ENCODE measurements at places on chromosomes 11 and 22. TPM values are rescaled to one million over a fixed set of nuclear protein-coding genes. Genes with fewer than 3 reads are reported as not detected.

DNA sequence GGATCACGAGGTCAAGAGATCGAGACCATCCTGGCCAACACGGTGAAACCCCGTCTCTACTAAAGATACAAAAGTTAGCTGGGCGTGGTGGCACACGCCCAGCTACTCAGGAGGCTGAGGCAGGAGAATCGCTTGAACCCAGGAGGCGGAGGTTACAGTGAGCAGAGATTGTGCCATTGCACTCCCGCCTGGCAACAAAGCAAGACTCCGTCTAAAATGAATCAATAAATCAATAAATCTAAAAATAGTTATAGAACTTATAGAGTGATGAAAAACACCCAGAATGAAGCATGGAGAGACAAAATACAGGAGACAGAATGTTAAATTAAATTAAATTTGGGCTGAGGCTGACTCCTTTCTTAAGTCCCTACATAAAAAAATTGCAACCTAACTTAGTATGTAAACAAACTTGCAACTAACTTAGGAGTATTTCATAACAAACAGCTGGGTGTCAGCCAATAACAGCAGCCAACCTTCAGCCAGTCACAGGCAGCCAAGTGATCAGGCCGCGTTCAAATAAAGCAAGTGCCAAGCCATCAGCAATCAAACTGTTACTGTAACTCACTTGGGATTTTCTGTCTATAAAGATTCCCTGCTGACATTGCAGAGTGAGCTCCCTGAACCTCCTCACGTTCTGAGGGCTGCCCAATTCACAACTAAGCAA is 7.3 kb upstream of the TP53AIP1 start:
- no peak for DNase-seq

The MARK2 gene
- 37.4 TPM for total RNA-seq

- peak; percentile 47 for DNase-seq
Measured at GRCh38 chr22:19126309-19127273, 4.4 kb upstream of the DGCR2 start.

DNA sequence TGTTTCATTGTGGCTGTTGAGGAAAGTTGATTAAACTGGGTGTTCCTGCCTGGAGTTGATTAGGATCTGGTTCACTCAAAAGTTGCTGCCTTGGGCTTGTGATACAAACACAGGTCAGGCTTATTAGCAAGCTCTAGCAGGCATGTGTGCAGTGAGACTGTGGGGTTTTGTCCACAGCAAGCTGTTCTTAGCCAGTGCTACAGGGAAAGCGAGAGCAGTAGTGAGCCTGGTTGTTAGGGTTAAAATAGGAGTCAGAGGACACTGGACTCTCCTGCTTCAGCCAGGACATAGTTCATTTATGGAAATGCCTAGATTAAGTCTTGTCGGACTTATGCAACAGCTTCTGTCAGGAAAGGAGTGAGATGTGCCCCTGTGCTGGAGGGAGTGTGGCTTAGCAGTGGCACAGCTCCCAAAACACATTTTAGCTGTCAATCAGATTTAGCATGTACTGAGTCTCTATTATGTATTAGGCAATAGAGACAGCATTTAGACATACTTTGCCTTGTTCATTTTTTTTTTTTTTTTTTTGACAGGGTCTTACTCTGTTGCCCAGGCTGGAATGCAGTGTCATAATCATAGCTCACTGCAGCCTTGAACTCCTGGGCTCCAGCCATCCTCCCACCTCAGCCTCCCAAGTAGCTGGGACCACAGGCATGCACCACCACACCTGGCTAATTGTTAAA is 8.7 kb downstream of the SNRPD3 start:
- DNase-seq, result no peak

DNA sequence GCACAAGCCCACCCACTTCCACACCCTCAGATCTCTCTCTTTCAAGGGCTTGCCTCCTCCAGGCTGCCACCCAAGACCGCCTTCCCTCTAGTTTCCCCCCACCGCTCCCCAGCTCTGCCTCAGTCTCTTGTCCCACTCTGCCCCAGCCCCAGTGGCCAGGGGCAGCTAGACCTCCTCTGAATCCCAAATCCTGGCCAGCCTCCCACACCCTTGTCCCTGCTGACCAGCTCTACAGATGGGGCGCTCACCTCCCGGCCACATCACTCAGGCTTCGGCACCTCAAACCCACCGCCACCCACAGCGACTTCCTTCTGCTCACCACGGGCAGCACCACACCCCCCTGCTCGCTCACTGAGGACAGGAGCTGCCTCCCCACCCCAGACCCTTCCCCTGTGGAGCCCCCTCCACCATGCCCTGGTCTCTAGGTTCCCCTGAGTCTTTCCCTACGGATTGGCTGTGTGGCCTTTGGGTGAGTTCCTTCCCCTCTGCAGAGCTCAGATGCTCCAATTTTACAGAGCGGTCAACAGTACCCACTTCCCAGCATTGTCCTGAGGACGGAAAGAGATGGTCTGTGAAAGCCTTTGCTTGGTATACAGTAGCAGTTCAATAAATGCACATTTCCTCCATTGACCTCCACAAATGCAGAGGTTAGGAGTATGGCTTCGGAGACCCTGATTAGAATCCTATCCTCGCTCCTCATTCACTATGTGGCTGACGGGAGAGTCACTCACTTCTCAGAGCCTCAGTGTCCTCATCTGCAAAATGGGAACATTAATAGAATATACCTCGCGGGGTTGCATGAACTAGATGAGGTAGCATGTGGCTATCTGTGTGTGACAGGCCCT is 11.5 kb upstream of the SPI1 start:
- peak; percentile 81 for DNase-seq

- no peak for DNase-seq
Measured at GRCh38 chr22:42022162-42022847, 23.7 kb downstream of the WBP2NL start.

The ARHGEF17 gene
- 57.1 TPM for total RNA-seq

- peak; percentile 85 for DNase-seq
Measured at GRCh38 chr22:46007003-46007847, 30.3 kb upstream of the WNT7B start.

- DNase-seq, result no peak
Measured at GRCh38 chr22:30742291-30743256, 47.9 kb downstream of the OSBP2 start.

The NXPE4 gene
- not detected for total RNA-seq

The KLHDC7B gene
- not detected for total RNA-seq

DNA sequence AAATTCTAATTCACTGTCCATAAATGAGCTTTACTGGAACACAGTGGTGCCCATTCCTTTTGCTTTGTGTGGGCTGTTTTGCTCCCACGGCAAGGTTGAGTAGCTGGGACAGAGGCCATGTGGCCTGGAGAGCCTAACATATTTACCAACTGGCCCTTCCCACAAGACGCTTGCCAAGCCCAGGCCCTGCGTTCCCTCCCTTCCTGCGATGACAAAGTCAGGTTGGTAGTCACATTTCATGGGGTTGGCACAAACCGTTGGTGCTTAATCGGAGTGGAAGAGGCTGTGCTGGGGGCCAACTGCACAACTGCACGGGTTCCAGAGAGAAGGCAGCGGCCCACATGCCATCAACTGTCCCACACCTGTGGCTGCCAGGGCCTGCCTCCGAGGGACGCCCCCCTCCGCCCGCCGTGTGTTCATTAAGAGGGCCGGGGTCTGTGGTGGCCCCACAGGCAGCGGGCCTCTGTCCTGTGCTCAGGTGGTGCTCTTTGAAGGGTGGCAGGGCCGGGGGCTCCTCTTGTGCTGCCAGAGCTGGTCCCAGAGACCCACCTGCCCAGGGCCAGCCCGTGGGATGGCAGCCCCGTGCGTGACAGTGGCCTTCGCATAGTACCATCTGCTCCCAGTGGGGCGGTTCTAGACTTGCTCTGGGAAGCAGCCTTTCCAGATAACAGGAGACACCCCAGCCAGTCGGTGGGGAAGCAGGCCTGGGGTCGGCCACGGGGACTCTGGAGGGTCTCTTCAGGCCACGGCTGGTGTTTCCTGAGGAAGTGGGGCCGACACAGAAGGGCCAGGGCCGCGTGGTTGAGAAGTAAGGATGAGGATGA is 81.5 kb upstream of the CLDN5 start:
- DNase-seq, result no peak

GRCh38 chr11:63020671-63021291 is 5.1 kb upstream of the SLC22A8 start:
- no peak for DNase-seq

The SYT12 gene
- total RNA-seq, result 0.32 TPM

- DNase-seq, result peak; percentile 67
Measured at GRCh38 chr22:19880786-19881569, 26.3 kb upstream of the GNB1L start.

- no peak for DNase-seq
Measured at GRCh38 chr22:29230972-29231875, 25.5 kb downstream of the EMID1 start.

- DNase-seq, result no peak
Measured at GRCh38 chr11:46981436-46981835, 44.9 kb downstream of the CSTPP1 start.

- DNase-seq, result peak; percentile 48
Measured at GRCh38 chr11:64611869-64612646, 21.0 kb downstream of the SLC22A12 start.

DNA sequence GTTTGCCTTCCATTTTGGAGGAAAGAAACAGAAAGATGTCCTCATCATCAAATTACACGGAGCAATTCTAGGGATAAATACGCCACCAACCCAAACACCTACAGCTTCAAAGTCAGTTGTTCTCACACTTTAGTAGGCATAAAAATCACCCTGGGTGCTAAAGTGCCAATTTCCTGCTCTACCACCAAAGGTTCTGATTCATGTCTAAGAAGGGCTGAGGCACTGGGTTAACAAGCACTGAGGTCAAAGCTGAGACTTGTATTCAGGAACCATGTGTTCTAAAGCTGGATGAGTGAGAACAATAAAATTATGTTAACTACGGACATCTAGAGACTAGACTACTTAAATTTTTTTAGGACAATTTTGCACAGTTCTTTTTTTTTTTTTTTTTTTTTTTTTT is 127.6 kb downstream of the MPPED2 start:
- DNase-seq, result no peak

GRCh38 chr11:67532889-67533288 is 9.6 kb upstream of the CABP2 start:
- no peak for DNase-seq
